ENCODE measurements at places on chromosomes 11 and 22.

DNA sequence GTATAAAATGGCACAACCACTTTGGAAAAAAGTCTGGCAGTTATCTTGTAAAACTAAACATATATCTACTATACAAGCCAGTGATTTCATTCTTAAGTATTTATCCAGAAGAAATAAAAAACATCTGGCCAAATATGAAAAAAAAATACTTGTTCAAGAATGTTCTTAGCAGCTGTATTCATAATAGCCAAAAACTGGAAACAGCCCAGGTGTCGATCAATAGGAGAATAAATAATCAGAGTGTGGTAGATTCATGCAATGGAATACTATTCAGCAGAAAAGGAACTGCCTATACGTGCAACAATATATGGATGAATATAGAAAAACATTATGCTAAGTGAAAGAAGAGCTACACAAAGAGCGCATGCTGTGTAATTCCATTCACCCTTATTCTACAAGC is 36.7 kb downstream of the POU2AF1 start:
- DNase-seq, result no peak

DNA sequence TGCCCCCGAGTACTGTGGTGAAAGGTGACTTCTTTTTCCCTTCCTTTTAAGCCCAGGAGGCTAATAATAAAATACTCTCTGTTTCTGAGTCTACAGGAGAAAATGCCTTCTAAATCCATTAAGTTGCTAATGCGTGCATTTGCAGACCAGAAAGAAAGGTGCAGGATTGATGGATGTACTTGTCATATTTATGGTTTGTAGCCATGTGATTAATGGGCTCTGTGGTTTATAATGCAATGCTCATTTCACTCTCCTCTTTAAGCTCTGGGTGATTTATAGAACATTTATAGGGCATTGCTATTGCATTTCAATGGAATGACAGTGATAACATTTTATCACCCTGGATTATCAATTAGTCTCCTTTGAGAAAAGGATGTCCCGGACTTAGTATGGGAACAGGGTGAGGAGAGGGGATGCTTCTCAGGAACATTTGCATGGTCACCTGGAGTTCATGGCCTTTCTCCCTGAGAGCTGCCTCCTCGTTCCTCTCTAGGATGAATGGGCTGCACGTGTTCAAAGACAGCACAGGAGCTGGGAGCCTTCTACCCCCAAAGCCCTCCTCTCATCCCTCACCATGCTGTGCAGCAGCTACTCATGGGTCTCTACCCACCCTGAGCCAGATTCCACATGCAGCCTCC is 82.8 kb upstream of the HMGXB4 start:
- no peak for DNase-seq

DNA sequence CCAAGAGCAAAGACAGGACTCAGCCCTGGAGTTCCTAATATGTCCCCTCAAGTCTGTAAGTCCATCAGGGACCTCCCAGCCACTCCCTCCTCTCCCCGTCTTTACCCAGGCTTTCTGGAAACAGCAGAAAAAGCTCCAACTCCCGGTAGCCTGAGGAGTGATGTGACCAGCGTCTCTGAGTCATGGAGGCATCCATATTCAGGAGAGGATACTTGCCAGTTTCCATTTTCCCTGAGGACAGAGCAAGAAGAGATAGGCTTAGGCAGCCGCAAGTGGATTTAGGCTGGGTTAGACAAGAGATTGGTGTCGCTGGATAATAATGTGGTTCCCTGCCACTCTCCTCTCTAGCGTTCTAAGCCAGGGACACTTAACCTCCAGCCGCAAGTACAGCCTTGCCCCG is 206.6 kb downstream of the GRIK4 start:
- DNase-seq, result no peak

DNA sequence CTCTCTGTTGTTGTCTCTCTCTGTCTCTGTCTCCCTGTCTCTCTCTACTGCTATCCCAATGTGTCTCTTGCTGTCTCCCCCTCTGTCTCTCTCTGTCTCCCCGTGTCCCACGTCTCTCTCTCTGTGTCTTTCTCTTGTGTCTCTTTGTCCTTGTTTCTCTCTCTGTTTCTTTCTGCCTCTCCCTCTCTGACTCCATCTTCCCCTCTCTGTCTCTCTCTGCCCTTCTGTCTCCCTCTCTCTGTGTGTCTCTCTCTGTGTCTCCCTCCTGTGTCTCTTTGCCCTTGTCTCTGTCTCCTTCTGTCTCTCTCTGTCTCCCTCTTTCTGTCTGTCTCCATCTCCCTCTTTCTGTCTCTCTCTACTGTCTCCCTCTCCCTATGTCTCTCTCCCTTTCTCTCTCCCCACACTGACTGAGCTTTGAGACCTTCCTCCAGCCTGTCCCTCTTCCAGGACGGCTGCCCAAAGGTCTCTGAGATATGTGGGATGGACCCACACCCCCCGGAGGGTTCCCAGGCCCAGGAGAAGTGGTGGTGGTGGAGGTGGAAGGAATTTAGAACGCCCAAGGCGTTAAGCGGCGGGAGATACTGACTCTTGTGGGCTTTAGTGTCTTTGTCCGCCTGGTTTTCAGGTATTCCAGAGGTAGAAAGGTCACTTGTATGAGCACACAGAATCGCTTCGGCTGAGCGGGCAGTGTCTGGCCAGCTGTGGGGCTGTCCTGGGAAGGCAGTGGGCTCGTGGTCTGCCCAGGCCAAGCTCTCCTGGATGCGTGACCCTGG is 65.5 kb upstream of the CCND1 start:
- no peak for DNase-seq

- DNase-seq, result no peak
Observed at GRCh38 chr11:45294499-45294898, 8.4 kb upstream of the SYT13 start.

DNA sequence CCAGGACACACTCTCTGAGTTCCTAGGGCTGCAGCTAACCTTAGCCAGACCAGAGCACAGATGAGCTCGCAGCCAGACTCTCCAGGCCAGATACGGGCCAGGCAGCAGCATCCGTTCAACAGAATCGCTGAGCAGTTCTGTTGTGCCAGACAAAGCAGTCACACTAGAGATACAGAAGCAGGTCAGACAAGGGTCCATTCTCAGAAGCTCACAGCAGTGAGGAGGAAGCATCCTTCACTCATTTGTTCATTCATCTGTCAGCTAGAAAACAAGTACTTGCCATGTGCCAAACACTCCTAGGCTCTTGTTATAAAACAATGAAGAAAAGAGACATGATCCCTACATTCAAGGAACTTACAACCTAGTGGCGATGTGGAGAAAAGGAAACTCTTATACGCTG is 2.6 kb downstream of the LMO2 start:
- DNase-seq, result no peak

- no peak for DNase-seq
Observed at GRCh38 chr11:70328556-70328955, 58.1 kb downstream of the PPFIA1 start.

DNA sequence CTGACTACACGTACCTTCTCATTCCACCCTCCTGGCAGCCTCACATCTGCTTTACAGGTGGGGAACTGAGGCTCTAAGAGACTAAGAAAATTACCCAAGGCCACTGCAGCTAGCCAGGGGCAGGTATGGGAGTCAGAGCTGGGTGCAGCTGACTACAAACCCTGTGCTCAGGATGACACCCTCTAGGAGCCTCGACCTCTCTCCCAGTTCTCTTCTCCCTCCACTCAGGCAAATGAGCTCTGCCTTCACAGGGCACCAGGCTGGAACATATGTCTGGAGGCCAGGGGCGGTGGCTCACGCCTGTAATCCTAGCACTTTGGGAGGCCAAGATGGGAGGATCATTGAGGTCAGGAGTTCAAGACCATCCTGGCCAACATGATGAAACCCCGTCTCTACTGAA is 4.0 kb downstream of the SYT12 start:
- no peak for DNase-seq

DNA sequence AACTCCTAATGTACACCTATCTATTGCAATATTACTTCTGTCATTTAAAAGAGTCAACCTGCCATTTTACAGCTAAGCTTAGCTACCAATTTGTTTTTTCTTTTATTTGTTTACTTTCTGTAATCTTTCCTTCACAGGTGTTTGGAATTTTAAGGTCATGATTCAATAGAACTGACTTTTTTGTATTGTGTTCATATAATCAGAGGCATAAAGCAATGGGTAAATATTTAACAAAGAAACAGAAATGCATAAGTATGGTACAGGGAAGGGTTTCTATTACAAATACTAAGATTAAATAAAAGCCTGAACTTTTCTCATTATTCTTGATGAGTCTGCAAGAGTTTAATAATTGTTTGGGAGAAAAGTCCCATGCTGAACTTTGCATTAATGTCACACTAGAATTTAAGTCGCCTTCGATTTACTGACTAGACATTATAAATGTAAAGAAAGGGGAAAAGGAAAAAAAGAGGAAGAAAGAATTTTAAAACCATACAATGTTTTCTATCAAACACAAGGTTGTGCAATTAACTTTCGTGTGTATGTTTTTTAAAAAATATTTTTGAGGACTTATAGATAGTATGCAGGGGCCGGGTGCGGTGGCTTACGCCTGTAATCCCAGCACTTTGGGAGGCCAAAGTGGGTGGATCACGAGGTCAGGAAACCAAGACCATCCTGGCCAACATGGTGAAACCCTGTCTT is 35.0 kb upstream of the HIPK3 start:
- no peak for DNase-seq

GRCh38 chr11:84990141-84990540 is 637.0 kb downstream of the DLG2 start:
- no peak for DNase-seq

DNA sequence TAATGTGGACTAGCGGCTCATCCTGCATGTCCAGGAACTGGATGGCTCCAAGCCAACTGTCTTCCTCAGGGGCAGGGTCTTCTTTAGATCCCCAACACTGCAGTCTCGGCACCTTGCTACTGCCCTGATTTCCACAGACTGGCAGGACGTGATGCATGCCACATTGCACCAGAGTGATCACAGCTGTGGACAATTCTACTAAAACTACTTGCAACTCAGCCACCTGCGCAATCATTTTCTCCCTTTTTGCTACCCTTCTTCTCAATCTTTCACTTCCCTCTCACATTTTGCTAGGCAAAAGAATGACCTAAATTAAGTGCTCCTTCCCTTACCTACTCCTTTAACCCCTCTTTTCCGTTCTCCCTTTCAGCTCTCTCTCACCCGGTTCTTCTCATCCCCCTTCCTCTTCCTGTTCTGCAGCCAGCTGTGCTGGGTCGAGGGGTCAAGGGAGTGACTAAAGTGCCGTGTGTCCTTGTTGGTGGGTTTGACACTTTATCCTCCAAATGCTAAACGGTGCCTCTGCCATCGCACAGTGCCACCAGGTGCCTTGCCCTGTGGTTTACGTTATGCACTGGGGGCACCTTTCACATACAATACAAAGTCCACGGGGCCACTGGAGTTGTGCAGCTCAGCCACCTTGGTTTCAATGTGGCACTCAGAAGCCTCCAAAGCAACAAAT is 11.5 kb upstream of the PEX26 start:
- no peak for DNase-seq

DNA sequence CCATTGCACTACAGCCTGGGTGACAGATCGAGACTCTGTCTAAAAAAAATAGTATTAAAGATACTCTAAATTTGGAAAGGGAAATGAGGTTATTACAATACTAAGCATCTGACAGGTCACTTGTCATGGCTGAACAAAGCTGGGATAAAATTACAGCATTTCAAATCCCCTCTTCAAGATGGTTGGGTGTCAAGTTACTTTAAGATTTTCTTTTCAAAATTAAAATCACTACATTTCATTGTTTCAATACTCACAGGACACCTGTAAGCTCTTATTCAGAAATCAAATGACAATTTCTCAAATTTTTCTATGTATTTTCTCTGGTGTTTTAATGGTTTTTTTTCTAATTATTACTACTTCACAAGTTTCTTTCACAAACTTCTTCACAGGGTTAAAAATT is 5.7 kb downstream of the TAF1D start:
- no peak for DNase-seq

- DNase-seq, result no peak
Observed at GRCh38 chr22:43941449-43941848, 13.8 kb upstream of the SAMM50 start.

- DNase-seq, result peak; percentile 68
Observed at GRCh38 chr11:1755692-1756561, 5.5 kb upstream of the IFITM10 start.
